Renal cortical epithelial cell (primary cell): ENCODE measurements at places on chromosomes 5 and 9. TPM values are rescaled to one million over a fixed set of nuclear protein-coding genes. Genes with fewer than 3 reads are reported as not detected.
A peak's percentile ranks its signal among the peaks of the same experiment; 100 is the strongest.

Gene ABCA2
- total RNA-seq: 7.5 and 53.0 TPM in 2 replicates

Gene LCN15
- not detected in 2 replicates for total RNA-seq

Gene AGXT2
- 0.20 TPM in 1 of 2 replicates, not detected in the other for total RNA-seq

Gene PCDHB10
- 0.35 and 0.85 TPM in 2 replicates for total RNA-seq

Gene ZNF782
- 4.5 and 5.0 TPM in 2 replicates for total RNA-seq

Gene GARIN3
- not detected in 2 replicates for total RNA-seq

Gene MYMK
- total RNA-seq: not detected in 2 replicates

DNA sequence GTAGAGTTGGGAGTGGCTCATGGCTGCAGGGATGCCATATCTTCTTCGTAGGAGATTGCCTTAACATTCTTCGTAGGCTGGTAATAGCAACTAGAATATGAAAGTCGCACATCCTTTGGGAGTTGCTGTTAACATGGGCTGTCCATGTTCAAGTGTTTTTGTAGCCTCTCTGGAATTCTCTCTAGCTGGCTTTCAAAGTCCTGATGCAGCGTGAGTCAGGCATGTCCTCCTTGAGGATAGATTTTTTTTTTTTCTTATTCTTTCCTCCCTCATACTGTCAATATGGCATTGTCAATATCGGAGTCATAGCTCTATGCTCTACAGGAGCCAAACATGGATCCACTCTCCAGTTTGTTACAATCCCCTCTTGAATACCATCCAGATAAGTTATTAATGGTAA, 494.8 kb upstream of the WWC1 start:
- DNase-seq: no peak

GRCh38 chr9:37029776-37030610, 4.1 kb downstream of the PAX5 start:
- peak; percentile 3 for DNase-seq

DNA sequence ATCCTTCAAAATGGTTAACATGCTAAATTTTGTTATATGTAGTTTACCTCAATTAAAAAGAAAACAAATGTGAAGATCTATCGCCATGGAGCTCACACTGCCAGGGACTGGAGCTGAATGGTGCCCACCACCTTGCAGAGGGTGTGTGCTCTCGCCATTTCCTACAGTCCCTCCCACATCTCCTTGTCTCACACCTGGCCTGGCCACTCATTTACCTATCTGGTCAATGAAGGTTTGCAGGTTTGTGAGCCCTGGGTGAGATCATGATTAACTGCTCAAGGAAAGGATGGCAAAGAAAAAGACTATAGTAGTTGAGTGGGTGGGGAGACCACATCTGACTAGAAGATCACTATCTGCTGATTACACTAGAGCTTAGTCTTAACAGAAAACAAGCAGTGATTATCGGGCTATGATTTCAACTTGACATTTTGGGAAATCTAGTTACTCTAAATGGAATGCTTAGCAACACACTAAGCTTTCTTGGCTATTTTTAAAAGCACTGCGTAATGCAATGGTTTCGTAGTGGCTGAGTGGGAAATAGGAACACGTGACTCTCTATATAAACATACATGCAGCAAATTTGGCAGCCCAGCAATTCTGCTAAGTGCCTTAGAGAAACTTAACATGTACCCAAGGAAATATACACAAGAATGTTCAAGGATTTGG, 27.3 kb downstream of the PUM3 start:
- peak; percentile 42 for DNase-seq

DNA sequence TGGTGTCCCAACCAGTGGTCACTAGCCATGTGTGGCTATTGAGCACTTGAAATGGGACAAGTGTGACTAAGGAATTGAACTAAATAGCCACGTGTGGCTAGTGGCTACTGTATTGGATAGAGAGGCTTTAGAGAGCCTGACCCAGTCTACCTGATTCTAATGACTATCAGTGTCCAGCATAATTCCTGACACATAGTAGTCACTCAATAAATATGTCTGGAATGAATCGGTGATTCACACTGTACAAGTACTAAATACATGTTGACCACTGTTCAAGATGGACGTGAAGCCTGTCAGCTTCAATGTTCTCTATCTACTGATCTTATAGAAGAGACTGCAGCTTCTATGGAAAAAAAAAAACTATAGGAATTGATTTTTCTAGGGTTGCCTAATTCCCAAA, 57.7 kb upstream of the MAST4 start:
- DNase-seq: no peak

DNA sequence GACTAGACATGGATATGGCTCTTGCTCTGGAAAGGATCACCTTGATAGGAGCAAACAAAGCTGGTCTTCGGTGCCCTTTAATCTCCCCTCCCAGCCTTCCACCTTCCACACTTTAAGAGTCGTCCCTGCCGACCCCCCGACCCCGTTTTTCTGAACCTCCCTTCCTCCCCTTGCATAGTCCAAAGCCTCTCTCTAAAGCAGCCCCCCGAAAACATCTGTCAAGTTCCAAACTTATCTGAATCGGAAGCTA, 423 bp upstream of the NUP214 start:
- DNase-seq: no peak

DNA sequence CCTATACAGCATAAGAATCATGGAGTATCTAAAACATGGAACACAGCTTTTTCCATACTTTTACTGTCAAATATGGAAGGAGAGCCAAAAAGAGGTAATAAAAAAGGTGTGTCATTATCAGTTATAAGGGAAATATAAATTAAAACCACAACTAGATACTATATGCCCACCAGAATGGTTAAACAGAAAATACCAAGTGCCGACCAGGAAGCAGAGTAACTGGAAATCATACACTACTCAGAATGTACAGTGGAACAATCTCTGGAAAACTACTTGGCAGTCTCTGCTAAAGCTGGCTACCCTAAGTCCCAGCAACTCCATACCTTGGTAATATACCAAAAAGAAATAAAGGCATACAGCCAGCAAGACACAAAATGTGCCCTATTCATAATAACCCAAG, 2.4 kb downstream of the PAIP1 start:
- DNase-seq: no peak

- DNase-seq: peak; percentile 74
Measured at GRCh38 chr5:122473138-122473843, 161.3 kb downstream of the SNCAIP start.

GRCh38 chr9:70504834-70505233, 90.4 kb upstream of the KLF9 start:
- no peak for DNase-seq

DNA sequence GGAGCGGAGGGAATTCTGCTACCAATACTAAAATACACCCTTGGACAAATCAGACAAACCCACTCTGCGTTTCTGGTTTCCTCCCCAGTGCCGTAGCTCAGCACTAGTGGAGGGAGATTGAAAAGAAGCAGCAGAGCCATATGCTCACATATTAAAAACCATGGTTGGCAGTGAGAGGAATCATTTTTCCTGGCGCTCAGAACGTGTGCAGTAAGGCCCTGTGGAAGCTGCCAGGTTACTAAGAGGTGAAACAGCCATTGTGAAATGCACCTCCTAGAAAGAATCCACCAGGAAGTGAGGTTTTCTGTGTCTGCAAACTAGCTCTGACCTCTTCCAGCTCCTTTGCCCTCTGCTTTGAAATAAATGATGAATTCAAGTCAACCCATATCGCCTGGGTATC, 177.2 kb downstream of the ERCC6L2 start:
- DNase-seq: peak; percentile 59

- DNase-seq: no peak
Measured at GRCh38 chr9:34546102-34546833, 23.5 kb upstream of the ENHO start.

DNA sequence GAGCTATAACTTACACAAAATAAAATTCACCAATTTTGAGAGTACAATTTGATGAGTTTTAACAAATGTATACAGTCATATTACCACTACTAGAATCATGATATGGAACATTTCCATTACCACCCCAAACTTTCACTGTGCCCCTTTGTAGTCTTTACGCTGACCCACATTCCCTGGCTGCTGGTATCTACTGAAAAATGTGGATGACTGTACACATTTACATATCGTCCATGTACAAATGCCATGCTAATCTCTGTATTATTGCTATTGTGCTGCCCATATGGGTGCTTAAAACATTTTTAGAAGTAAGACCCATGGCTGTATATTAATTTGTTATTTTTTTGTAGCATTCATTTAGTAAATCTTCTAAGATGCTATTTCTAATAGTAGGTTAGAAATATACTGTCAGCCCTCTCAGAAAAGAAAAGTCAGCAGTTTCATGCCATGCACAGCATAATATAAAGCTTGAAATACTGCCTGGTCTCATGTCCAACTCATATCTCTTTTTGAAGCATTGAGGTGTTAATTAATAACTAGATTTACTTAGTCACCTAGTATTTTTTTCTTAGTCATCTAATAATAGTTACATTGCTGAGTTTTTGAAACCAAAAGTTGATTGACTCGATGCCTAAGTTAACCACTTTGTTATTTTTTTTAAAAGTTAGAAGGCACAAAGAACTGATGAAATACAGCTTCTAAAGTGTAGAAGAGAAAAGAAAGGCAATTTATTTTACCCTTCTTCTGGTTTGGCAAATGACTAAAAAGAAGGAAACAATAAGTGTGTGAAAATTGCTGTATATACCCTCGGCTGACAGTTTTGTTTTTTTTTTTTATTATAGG, 188.3 kb upstream of the MEF2C start:
- DNase-seq: peak; percentile 80

GRCh38 chr9:126677188-126678084, 63.7 kb downstream of the LMX1B start:
- DNase-seq: no peak

- DNase-seq: peak; percentile 98
Measured at GRCh38 chr5:34709861-34710673, 53.9 kb downstream of the RAI14 start.
